ENCODE measurements at places on chromosomes 7 and 10.

- DNase-seq, result no peak
These were observed 19.6 kb upstream of the EFCAB10 start for GRCh38 chr7:105600720-105601550.

DNA sequence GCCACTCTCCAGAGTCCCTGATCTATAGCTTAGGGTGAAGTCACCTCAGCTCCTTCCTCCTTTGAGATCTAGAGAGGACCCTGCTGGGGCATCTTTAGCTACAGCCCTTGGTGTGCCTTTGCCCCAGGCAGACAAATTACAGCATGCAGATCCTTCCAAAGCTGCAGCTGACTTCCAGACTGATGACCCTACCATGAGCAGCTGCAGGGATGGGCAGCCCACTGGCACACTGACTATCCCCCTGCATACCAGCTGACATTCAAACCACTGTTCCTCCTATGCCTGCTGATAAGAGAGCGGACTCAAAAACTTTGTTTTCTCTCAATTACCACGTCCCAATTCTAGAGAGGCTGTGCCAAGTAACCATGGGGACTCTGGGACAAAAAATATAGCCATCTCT lies 70.6 kb downstream of the COL13A1 start:
- DNase-seq, result no peak

DNA sequence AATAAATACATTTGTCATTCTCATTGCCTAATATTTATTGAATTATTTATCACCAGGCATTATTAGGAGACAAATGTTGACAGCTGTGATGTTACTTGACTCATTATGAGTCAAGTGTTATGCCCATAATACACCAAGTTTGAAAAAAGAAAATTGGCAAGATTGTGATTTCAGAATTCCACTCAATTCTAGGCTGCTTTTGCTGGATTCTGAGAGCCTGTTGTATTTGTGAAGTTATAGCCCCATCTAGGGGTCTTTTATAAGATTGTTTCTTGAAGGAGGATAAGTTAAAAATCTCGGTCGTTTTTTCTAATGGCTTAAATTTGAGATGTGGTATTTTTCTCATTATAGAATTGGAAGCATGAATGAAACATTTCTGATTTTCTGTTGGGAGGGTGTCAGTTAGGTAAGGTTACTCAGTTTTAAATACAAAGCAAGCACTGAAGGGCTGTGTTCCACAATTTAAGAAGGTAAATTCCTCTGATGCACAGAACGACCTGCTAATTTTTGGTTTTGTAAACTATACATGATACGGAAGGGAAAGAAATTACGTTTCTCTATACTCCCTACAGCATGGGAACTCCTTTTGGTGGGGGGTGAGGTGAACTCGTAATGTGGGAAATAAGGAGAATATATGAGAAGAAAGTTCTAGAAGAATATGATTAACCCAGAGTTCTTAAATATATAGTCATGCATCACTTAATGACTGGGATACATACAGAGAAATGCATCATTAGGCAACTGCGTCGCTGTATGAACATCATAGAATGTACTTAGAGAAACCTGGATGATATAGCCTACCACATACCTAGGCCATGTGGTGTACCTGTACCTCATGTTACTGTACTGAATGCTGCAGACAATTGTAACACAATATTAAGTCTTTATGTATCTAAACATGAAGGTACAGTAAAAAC lies 2.6 kb downstream of the STK31 start:
- DNase-seq, result no peak

GRCh38 chr7:122487131-122487530 lies 182.6 kb upstream of the FEZF1 start:
- DNase-seq, result no peak

DNA sequence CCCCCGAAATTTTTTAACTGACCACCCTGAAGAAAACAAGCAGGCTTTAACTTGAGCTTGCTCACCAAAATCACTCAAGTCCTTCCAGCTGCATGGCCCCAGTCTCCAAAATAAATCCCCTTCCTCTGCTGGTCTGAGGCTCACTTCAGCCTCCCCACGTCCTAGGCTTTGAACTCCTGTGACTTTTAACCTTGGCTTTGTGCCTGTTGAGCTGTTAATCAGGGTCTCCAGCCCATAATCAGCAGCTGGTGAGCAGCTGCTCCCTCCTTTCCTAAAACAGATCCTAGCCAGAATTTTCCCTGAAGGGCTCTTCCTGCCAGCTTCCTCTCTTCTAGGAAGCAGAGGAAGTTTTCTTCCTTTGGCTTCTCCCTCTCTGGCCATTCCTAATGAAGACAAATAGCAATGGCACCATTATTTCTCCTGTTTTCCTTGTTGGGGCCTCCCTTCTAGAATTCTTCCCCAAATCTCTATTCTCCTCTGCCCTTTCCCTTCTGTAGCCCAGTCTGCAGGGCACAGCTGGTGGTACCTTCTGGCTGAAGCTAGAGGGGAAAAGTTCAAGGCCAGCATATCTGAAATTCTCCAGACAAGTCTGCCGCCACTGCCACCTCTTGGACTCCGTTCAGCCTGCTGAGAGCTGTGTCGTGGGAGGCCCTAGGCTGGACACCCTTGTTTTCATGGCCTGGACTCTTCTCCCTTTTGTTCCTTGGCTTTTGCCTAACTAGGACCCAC lies 152.1 kb downstream of the NOC3L start:
- no peak for DNase-seq

GRCh38 chr7:116797612-116798011 lies 64.8 kb upstream of the CAPZA2 start:
- DNase-seq, result no peak

- DNase-seq, result no peak
These were observed 75.2 kb upstream of the NPVF start for GRCh38 chr7:25303281-25304181.

- DNase-seq, result no peak
These were observed 94.7 kb downstream of the HDAC9 start for GRCh38 chr7:18590241-18590640.

GRCh38 chr10:25661632-25662031 lies 272.4 kb upstream of the MYO3A start:
- no peak for DNase-seq

DNA sequence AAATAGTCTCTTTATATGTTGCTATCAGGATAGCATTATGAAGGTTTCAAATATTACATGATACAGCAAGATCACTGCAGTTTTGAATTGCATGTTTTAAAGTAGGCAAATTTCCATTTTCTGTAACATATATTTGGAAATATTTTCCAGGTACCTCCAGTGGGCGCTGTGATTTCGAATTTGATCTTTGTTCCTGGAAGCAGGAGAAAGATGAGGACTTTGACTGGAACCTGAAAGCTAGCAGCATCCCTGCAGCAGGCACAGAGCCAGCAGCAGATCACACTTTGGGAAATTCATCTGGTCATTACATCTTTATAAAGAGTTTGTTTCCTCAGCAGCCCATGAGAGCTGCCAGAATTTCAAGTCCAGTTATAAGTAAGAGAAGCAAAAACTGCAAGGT lies 299.0 kb downstream of the MALRD1 start:
- no peak for DNase-seq

GRCh38 chr7:36708767-36709166 lies 15.5 kb downstream of the AOAH start:
- no peak for DNase-seq

- DNase-seq, result no peak
These were observed 9.5 kb downstream of the EPHA1 start for GRCh38 chr7:143399151-143399550.

DNA sequence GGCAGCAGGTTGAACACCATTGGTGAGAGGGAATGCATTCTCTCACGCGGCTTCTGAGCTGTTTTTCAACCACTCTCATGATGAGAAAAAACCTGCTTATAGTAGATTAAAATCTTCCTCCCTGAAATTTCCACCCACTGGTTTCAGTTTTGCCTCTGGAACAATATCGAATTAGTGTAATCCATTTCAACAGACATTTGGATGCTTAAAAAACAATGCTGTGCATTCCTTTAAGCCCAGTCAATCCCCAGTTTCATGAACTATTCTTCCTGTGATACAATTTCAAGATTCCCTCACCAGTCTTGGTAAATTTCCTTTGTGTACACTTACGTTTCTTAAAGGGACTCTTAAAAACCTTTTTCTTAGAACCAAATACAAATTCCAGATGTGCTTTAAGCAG lies 89.6 kb downstream of the ITIH5 start:
- no peak for DNase-seq

GRCh38 chr7:50362712-50363282 lies 58.3 kb downstream of the IKZF1 start:
- no peak for DNase-seq

GRCh38 chr10:46539596-46540411 lies 16.7 kb downstream of the GPRIN2 start:
- no peak for DNase-seq

- no peak for DNase-seq
These were observed 3.5 kb downstream of the TSC22D4 start for GRCh38 chr7:100475549-100475948.

GRCh38 chr7:11706666-11707605 lies 125.1 kb downstream of the THSD7A start:
- DNase-seq, result no peak

DNA sequence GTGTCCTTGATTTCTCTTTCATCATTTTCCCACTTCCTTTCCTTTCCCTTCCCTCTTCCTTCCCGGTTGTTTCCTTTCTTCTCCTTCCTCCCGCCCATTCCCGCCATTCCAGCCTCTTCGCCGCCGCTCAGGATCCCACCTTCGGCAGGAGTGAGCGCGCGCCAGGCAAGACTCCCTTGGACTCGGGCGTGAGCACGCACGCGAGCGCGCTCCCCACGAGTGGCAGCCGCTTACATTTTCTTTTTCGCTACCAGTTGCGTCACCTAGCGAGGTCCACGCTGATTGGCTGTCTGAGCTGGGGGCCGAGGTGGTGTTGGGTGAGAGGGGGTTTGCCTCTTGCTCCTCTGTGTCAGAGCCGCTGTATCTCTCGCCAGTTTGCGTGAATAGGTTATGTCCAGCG lies 11.8 kb downstream of the ZAN start:
- no peak for DNase-seq

DNA sequence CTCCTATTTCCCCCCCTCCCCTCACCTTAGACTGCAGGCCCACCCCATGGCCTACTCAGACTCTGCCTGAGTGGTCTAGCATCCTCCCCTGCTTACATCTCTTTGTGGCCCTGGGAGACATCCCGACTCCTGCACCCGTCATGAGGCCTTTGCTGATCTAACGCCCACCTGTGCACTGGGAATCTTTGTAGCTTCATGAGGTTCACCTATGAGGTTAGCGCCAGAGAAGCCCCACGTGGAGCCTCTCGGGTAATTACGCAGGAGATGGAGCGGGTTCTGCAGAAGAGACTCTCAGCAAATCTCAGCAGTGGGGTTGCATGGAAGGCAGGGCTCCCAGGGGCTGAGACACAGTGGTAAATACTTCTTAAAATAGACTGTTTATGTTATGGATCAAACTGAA lies 43.5 kb upstream of the HSPA12A start:
- no peak for DNase-seq

DNA sequence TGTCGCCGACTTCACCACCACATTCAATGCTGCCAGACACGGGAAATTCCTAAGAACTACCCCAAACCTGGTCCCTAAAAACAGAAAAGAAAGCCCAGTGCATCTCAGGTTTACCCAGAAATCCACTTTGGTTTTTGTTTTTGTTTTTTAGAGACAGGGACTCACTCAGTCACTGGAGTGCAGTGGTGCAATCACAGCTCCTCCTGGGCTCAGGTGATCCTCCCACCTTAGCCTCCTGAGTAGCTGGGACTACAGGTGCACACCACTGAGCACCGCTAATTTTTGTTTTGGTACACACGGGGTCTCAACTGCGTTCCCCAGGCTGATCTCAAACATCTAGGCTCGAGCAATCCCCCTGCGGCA lies 22.8 kb downstream of the MAD1L1 start:
- no peak for DNase-seq

DNA sequence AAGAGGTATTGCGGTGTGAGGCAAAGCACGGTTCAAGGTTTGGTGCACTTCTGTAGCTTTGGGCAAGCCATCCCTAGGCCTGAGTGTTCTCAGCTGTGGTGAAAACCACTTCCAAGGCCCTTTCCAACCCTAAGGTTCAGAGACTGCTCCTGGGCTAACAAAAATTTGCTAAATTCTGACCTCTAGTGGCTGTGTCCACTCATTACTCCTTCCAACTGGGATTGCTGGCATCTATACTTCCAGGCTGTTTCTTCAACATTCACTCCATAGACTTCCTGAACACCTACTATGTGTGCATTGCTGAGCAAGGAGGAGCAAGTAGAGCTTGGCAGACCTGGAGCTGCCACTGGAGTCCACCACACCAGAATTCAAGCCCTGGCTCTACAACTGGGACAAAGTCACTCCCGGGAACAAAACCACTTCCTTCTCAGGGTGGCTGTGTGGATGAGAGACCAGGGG lies 29.3 kb upstream of the SH3PXD2A start:
- DNase-seq, result no peak

DNA sequence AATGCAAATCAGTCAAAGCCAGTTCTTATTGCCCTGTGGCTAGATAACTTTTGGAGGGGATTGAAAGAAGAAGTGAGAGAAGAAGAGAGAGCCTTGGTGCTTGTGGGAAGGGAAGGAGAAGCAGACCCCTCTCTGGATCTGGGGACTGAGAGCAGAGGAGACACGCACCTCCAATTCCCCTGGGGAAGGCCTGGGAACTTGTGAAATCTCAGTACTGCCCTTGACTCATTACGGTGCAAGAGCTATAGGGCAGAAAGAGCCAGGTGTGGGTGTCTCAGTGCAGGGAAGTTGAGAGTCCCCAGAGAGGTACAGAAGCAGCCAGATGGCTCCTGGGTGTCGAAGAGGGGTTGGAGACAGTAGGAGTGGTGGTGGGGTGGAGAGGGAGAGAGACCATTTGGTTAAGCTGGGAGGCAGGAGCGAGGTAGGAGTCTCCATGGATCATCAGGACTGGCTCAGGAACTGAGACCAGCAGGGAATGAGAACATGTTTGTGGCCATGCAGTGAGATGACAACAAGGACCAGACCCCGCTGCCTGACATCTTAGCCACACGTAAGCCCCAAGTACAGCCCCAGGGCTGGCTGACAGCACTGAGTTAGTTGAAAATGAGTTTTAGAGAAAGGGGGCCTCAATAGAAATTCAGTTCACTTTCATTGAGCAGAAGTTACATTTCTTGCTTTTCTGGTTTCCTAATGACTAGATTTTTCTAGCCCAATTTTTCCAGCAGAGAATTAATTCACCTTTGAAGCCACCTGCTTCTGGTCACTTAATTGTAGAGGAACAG lies 238.2 kb downstream of the BUB3 start:
- no peak for DNase-seq

DNA sequence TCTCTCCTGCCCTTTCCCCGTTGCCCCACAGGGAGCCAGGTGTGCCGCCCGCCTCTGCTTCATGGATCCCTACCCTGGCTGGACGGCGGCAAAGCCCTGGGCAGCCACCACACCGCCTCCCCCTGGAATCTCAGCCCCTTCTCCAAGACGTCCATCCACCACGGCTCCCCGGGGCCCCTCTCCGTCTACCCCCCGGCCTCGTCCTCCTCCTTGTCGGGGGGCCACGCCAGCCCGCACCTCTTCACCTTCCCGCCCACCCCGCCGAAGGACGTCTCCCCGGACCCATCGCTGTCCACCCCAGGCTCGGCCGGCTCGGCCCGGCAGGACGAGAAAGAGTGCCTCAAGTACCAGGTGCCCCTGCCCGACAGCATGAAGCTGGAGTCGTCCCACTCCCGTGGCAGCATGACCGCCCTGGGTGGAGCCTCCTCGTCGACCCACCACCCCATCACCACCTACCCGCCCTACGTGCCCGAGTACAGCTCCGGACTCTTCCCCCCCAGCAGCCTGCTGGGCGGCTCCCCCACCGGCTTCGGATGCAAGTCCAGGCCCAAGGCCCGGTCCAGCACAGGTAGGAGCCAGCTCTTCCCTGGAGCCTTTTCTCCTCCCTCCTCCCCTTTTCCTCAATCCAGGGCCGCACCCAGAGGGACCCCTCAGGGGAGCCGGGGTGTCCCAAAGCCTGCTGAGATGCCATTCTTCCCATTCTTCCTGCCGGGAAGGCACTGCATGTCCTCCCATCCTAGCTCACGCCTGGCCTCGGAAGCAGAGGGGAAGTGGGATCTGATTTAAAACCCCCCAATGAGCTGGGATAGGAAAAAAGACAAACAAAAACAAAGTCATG lies 4.0 kb downstream of the GATA3 start:
- no peak for DNase-seq
